ENCODE measurements at places on chromosomes 3 and 15.

- no peak for DNase-seq
These were observed 41.9 kb upstream of the SPESP1 start for GRCh38 chr15:68888419-68888818.

DNA sequence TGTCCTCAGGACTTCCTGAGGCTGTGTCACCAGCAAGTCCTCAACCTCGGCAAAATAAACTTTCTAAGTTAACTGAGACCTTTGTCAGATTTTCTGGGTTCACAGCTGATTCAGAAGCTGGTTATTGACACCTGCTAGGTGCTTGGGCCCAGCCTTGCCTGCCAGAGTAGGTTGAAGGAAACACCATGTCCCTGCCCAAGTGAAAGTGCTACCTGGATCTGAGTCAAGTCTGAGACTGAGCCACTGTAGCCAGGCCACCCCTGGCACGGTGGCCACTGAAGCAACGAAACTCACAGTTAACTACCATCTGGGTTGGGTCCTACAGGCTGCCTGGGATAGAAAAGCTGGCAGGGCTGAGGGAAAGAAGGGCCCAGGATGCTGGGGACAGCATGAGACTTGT lies 8.2 kb downstream of the HYAL2 start:
- DNase-seq: no peak

- no peak for DNase-seq
These were observed 131.6 kb downstream of the CHCHD6 start for GRCh38 chr3:126835472-126836219.

GRCh38 chr15:52680761-52681160 lies 1.6 kb upstream of the ATOSA start:
- no peak for DNase-seq

GRCh38 chr3:10766049-10766705 lies 49.9 kb upstream of the SLC6A11 start:
- no peak for DNase-seq

- no peak for DNase-seq
These were observed 17.6 kb upstream of the TRH start for GRCh38 chr3:129956936-129957335.

DNA sequence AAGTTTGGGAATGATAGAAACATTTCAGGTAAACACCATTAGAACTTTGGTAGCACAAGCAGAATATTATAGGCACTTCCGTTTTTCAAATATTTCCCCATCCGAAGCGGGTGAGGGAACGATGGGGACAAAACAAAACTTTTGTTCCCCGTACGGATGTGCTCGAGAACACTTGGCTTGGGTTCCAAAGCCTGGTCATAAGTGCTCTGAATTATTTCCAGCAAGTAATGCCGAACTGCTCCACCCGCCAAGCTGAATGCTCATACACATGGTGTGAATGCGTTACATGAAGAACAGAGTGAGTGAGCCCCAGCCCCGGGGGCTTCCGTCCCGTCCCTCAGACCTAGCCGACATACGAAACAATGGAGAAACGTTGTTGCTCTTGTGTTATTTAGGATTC lies 438.2 kb upstream of the ARRDC4 start:
- no peak for DNase-seq

DNA sequence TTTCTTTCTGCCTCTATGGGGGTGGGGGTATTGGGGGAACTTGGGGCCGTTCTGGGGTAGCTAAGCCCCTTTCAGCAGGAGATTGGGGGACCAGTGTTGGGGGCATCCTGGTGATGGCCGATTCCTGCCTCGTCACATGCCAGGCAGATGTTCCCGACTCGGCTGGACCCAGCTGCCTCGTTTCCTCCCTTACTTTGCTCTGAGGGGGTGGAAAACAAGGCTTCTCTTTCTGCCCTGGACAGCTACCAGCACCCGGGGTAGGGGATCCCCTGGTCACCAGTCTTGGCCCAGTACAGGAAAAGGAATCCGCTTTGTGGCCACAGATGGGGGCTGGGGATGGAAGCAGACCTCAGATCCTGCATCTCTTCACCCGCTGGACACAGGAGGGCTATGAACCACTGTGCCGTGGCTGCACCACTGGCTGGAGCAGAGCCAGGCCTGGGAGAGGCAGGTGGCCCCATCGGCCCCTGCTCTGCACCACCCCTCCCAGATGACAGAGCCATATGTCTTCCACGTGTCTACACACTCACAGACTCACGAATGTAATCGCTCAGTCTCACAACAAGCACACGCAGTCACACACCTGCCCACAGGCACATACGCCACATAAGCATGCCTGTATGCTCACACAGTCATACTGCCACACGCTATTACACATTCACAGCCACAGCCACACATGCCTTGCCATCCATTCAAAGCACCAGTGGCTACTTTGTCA lies 12.4 kb downstream of the SNX33 start:
- no peak for DNase-seq

DNA sequence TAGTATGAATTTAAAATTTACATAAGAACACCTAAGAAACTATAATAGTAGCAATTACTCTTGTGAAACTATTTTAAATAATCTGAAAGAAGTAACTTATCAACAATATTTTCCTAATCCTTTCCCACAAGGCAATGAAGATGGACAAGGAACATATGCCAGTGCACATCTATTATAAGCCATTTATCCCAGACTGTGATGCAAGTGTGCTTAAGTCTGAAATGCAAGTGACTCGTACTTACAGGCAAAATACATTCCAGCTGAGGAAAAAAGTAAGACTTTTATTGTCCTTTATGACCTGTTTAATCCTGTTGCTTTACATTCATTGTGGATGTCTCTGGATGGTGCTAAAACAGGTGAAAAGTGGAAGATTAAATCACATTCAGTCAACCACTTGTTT lies 709.4 kb downstream of the ZNF385D start:
- no peak for DNase-seq

DNA sequence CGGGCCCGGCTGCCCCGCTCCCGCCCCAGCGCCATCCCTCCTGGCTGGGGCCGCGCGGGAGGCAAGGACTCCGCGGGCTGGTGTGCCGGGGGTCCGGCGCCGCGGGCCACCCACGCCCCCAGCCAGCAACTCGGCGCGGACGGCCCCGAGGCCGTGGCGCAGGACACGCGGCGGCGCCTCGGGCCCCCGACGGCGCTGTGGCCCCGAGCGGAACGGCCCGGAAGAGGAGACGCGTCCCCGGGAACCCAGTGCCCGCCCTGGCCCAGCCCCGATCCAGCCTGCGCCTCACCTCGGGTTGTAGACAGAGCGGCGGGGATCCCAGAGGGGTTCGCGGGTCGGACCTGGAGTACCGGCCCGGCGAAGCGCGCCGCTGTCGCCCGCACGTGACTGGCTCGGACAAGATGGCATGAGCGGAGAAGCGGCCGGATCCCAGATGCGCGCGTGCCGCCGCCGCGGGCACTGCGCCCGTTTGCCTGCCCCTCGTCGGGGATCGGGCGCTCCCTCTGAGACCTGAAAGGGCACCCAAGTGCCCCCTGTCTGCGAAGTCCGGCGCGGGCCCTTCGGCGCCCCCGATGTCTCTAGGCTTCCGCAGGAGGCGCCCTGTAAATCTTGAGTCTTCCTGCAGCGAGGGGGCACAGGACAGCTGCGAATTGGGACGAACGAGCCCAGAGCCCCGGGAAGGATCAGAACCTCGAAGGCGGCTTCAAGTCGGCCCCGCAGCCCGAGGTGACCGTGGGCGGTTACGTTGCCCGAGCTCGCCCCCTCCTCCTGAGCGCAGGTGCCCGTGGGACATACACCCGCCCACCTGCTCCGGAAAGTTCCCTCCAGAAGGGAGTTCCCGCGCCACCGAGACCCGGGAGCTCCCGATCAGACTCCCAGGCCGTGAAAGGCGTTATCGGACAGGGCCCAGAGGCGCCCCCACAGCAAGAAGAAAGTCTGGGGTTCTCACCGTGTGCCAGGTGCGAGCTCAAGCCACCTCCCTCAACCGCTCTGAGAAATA lies 598 bp upstream of the SFMBT1 start:
- DNase-seq: peak; percentile 79

- no peak for DNase-seq
These were observed 32.7 kb downstream of the TRANK1 start for GRCh38 chr3:36911990-36912804.

GRCh38 chr3:10108091-10108490 lies at the start of gene FANCD2OS:
Gene FANCD2OS, minus strand, starts transcription at chr3:10108255. Its CDS starts 3,481 bp downstream, at chr3:10104774.
- no peak for DNase-seq

DNA sequence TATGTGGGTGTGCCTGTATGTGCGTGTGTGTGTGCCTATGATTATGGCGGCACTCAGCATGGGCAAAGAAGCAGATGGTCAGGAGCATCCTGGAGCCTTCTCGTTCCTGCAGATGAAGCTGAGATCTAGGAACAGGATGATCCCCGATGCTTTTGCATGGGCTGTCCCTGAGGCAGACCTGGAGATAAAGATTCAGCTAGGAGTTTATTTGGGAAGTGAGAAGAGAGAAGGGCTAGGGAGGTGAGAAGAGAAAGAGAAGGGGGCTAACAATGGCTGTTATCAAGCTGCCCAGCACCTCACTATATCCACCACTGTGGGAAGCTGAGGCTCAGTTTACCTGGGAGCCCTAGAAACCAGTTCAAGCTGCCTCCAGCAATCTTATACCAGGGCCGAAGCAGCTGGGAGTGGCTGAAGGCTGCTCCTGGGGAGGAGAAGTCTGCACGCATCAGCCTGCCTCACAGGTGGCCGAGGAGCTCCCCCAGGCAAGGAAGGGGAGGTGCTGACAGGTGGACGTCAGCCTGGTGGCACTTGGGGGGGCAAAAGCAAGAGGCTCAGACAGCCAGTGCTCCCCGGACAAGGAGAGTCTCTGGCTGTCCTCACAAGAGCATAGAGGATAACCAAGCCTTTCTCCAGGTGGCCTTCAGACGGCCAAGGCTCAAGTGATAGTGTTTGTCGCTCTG lies 94.0 kb upstream of the IQSEC1 start:
- no peak for DNase-seq

DNA sequence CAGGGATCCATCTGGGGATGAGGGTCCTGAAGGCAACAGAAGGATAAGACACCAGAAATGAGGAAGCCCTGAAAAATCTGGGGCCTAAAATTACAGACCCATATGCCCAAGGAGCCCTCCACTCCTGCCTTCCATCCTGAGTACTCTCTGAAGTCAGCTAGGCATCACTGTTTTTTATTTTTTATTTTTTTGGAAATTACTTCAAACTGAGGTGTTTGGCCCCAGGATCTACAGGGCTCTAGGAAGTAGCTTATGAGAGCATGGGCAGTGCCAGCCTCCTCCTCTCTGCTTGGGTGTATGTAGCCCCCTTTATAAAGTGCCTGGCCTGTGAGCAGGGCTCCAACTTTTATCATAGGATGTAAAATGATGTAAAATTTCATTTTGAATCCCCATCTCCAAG lies 7.9 kb downstream of the EPB42 start:
- no peak for DNase-seq

GRCh38 chr3:117550766-117551165 lies 841.2 kb downstream of the TUSC7 start:
- DNase-seq: no peak

GRCh38 chr3:113615976-113616375 lies 80.5 kb downstream of the USF3 start:
- DNase-seq: no peak

DNA sequence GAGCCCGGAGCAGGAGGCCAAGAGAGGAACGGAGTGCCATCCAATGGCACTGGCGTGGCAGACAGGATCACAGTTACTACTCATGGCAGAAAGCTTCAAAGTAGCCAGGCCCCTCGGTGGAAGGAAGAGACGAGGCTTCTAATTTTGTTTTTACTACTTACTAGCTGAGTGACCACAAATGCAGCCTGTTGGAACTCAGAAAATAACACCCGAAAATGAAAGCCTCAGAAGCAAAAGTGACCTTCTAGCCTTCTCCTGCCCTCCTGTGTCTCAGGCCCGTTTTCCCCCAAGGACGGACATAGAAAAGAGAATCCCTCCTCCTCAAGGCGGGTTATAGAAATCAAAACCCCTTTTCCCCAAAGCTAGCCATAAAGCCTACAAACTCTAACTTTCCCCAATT lies 9.9 kb upstream of the STRA6 start:
- DNase-seq: no peak

GRCh38 chr3:158097593-158098308 lies 8.5 kb downstream of the SHOX2 start:
- peak; percentile 89 for DNase-seq

GRCh38 chr15:89452330-89452836 lies 44.0 kb downstream of the RHCG start:
- DNase-seq: no peak

- DNase-seq: no peak
These were observed 544.1 kb upstream of the MDFIC2 start for GRCh38 chr3:70856414-70857162.

GRCh38 chr3:133655731-133656515 lies 5.8 kb downstream of the TOPBP1 start:
- no peak for DNase-seq

- DNase-seq: no peak
These were observed 220.9 kb downstream of the AGBL1 start for GRCh38 chr15:86300390-86301125.

- peak; percentile 54 for DNase-seq
These were observed 3.0 kb downstream of the SLC51A start for GRCh38 chr3:196219194-196219969.

DNA sequence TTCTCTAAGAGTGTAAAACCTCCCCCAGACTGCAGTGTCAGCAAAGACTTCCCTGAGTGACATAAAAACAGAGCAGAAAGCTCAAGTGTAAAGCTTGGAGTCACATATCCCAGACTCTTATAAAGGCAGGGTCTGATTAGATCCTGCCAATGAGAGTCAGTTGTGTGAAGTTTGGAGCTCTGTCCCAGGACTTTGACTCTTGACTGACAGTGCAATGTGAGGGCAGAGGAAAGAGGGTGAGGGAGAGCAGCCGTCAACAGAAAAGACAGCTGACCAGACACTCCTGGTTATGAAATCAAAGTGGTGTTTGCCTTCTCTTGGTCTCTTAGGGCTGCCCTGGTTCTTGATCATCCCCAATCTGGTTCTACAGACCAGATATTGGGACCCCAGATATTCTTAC lies 393.2 kb downstream of the ERC2 start:
- DNase-seq: no peak

GRCh38 chr15:93543093-93543492 lies 454.1 kb upstream of the RGMA start:
- DNase-seq: no peak

- DNase-seq: no peak
These were observed 97.2 kb upstream of the MB21D2 start for GRCh38 chr3:193014902-193015301.

- DNase-seq: no peak
These were observed 184.4 kb downstream of the GOLGA8K start for GRCh38 chr15:32218666-32219065.

GRCh38 chr3:50873376-50874157 lies 198.8 kb downstream of the DOCK3 start:
- no peak for DNase-seq

GRCh38 chr3:176208283-176208682 lies 989.0 kb downstream of the TBL1XR1 start:
- no peak for DNase-seq
